ENCODE measurements at places on chromosomes 7 and 10.
A peak's percentile ranks its signal among the peaks of the same experiment; 100 is the strongest.

DNA sequence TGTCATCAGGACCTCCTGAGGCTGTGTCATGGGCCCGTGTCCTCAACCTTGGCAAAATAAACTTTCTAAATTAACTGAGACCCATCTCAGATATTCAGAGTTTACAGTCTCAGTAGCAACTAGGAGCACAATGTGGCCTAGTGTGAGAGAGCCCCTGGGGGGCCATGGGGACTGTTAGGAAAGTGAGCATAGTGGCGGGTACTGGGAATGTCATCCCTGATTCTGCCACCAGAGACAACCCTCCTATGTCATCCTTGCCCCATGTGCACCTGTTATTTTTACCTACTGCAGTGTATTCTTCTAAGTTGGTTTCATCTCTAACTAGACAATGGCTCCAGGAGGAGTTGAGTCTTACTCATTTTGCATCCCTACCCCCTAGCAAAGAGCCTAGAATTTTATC, 78.6 kb downstream of the CCDC71L start:
- DNase-seq, result no peak

GRCh38 chr7:130560972-130561371, 69.1 kb downstream of the MEST start:
- no peak for DNase-seq

GRCh38 chr10:103792547-103792946, 62.8 kb downstream of the SH3PXD2A start:
- DNase-seq, result no peak

- DNase-seq, result no peak
These were observed 41.1 kb upstream of the PRKAR1B start for GRCh38 chr7:767941-768731.

- no peak for DNase-seq
These were observed 27.1 kb upstream of the HABP2 start for GRCh38 chr10:113525713-113526112.

GRCh38 chr10:2777666-2778355, 289.5 kb upstream of the PFKP start:
- DNase-seq, result no peak

DNA sequence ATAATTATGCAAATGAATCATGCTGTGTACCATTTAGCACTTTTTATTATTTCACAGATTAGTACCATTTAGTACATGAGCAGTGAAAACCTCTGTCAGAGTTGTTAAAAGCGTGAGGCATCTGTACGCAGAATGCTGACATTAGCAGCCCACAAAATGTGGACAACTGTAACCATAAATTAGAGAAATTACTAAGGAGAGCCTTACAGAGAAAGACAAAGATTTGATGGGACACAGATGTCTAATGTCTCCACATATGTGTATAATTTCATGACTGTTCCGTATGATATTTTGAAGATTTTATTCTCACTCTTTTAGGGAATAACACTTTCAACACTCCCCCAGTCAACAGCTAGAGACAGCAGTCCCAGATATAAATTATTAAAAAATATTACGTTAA, 414.0 kb upstream of the ANKRD30A start:
- no peak for DNase-seq

DNA sequence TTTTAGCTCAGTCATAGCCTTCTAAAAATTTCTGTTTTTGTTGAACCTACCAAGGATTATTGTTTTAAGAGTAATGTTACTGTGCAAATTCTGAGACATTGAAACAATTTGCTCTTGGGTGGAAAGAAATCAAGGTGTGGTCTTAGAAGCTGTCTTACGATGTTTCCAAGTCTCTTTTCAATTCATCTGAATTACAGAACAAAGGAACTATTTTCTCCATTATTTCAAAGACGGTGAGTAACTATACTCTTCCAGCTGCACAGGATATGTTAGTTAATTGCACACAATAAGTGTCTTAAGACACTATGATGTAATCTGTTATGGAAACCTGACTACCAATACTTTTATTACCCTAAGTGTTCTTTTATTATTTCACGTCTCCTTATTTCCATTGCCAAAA, 106.8 kb upstream of the POM121L12 start:
- DNase-seq, result no peak

DNA sequence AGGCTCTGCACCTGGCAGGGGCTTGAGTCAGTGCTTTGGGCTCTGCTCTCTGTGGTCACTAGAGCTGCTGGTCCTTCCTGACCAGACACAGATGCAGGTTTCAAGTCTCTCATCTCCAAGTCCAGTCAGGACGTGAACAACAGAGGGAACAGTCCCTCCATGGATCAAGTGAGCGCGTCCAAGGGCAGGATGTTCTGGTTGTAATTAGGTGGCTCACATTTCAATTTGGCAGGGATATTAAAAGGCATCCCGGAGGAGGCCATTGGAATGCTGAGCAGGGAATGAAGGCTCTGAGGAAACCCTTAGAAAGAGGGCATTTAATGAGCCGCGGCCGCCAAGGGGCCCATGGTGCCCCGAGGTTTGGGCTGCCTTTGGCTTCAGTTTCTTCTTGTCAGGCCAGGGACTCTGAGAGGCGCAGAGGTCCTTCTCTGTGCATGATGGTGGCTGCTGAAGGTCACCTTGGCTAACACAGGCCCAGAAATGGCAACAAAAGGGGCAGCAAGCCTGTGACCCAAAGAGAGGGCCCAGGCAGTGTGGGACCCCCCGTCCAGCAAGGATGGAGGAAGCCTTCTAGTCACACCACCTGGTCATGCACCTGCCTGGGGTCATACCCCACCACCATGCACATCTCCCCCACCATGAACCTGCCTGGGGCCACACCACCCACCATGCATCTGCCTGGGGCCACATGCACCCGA, 30.7 kb upstream of the INPP5A start:
- no peak for DNase-seq

DNA sequence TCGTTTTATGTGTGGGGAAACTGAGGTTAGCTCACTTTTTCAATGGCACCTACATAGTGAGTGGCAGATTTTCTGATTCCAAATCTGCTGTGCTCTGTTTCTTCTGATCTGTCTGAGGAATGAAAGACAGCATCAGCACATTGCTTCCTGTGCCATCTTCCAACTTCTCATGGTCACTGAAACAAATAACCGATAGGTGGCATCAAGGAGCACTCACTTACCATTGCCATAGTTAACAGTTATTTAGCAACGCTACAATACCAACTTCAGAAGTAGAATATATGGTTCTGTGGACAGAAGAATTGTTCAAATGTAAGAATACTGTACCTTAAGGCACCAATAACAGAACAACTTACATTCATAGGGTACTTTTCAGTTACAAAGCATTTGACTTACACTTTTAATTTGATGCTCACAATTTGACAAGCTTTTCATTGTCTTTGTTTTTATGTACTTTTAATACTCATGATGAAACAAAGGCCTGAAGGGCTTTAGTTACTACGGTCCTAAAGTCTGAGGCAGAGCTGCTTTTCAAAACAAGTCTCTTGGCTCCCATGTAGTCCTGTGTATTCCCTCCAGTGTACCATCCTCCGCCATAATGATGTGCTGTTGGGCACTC, 228.9 kb upstream of the TCF7L2 start:
- DNase-seq, result no peak

- DNase-seq, result no peak
These were observed 129.9 kb upstream of the LYZL2 start for GRCh38 chr10:30759423-30759822.

DNA sequence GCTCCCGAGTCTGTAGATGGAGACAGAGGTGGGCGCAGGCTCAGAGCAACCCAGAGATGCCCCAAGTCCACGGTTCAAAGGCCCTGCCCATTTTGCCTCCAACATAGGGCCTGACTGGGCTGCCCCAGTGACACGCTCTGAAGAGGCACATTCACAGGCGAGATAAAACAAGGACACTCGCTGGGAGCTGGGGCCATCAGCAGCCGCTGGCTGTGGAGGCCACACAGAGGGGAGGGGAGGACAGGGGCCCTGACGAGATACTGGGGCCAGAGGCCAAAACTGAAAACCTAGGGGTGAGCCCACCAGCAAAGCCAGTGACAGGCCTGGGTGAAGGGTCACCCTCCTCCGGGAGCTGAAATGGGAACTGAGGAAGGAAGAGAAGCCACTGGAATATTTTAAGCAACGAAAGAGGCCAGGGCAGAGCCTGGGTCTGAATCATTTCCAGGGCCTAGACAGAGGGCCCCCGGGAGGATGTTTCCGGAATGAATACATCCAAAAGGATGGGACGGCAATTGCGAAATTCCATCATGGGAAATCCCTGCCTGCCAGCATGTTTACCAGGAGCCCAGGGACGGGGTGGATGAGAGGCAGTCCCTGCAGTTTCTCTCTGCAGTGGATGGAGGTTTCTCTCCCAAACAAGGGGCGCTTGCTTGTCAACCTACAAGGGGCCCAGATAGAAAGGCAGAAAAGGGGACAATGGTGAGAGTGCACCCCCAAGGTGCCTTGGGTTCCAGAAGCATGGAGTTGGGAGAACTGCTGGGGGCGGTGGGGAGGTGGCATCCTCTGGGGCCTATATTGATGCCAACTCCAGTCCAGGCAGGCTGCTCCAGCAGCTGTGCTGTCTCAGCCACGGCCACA, 29.0 kb upstream of the HSPA12A start:
- DNase-seq, result no peak

- no peak for DNase-seq
These were observed 53.7 kb upstream of the KLF6 start for GRCh38 chr10:3838460-3839437.

DNA sequence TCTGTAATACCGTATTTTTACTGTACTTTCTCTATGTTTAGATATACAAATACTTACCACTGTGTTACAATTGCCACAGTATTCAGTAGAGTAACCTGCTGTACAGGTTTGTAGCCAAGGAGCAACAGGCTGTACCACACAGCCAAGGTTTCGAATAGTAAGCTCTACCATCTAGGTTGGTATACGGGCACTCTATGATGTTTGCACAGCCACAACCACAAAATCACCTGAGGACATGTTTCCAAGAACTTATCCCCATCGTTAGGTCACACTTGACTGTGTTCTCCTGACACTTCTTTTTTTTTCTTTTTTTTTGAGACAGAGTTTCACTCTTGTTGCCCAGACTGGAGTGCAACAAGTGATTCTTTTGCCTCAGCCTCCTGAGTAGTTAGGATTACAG, 134.6 kb upstream of the TRIM24 start:
- no peak for DNase-seq

- DNase-seq, result no peak
These were observed 541.0 kb downstream of the ZWINT start for GRCh38 chr10:55820071-55820470.

- DNase-seq, result no peak
These were observed 54.1 kb upstream of the NPTX2 start for GRCh38 chr7:98562871-98563495.

DNA sequence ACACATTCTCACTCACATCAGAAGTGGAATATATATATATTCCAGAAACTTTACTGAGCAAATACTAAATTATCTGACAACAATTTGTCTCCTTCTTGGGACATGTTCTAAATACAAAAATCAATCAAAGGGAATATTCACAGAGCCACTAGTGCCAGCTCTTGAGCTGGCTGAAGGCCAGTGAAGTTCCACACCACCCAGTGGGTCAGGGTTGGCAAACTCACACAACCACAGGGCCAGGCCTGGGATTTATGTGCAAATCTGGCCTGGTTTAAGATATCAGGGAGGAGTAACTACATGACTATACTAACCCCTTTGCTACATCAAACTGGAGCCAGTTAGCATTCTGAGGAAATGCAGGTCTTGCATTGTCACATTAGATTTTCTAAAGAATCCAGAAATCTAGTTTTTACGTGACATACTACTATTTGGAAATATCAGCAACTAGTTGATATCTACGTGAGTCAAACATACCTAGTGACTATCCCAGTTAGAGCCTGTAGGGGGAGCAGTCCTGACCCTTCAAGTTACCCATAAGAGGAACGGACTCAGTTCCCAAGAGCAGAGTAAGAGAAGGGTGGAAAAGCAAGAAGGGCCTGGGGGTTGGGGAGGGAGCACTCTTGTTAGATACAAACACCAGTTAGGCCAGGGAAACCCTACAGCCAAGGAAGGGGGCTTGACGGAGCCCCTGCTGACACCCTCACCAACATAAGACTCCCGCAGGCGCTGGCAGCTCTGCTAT, 600.4 kb downstream of the KCNMA1 start:
- DNase-seq, result no peak

DNA sequence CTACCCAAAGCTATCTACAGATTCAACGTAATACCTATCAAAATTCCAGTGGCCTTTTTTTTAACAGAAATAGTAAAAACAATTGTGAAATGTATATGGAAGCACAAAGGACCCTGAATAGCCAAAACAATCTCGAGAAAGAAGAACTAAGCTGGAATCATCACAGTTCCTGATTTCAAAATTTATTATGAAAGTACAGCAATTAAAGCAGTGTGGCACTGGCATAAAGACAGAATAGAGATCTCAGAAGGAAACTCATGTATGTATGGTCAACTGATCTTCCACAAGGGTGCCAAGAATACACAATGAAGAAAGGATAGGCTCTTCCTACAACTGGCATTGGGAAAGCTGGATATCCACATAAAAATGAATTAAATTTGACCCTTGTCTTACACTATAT, 23.2 kb downstream of the PNLIPRP3 start:
- no peak for DNase-seq

GRCh38 chr7:33040803-33041516, 21.6 kb downstream of the NT5C3A start:
- DNase-seq, result peak; percentile 49

DNA sequence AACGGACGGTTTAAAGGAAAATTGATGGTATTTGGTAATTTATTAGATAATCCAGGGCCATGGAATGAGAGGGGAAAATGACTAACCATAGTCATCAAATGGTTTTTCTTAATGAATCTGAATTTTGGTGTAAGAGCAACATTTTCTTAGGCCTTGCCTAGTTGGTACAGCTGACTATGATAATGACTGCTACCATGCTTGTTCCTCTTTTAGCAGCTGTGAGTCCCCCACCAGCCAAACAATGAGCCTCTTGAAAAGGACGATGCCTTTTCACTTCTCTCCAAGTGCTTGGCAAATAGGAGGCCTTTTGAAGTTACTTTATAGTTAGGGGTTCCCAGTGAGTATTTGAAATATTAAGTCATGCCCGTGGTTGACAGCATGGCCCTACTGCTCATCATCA, 53.0 kb downstream of the TRUB1 start:
- no peak for DNase-seq

DNA sequence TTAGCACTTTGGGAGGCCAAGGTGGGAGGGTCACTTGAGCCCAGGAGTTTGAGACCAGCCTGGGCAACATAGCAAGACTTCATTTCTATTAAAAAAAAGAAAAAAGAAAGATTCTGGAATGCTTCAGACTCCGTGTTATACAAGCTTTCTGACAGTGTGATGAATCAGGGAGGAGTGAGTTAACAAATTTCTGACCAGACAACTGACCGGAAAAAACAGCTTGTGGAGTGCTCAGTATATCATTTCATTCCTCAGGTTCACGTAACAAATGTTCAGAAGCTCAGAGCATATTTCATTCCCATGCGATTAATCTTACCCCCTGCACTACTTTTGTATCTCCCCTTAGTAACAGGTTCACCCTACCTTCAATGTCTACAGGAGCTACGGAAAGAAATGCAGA, 28.6 kb upstream of the TNPO3 start:
- DNase-seq, result no peak

- DNase-seq, result no peak
These were observed 8.3 kb upstream of the ASIC3 start for GRCh38 chr7:151039850-151040548.

- DNase-seq, result no peak
These were observed 178.1 kb downstream of the ELFN1 start for GRCh38 chr7:1848013-1848640.

- no peak for DNase-seq
These were observed 11.3 kb downstream of the NPTX2 start for GRCh38 chr7:98628418-98628817.

- DNase-seq, result no peak
These were observed 29.2 kb downstream of the FAM3C start for GRCh38 chr7:121366852-121367431.
